GM12891 (cell line): ENCODE measurements at places on chromosomes 13 and 19.

- DNase-seq, result no peak
These were observed 20.8 kb upstream of the EPHX3 start for GRCh38 chr19:15253061-15253460.

DNA sequence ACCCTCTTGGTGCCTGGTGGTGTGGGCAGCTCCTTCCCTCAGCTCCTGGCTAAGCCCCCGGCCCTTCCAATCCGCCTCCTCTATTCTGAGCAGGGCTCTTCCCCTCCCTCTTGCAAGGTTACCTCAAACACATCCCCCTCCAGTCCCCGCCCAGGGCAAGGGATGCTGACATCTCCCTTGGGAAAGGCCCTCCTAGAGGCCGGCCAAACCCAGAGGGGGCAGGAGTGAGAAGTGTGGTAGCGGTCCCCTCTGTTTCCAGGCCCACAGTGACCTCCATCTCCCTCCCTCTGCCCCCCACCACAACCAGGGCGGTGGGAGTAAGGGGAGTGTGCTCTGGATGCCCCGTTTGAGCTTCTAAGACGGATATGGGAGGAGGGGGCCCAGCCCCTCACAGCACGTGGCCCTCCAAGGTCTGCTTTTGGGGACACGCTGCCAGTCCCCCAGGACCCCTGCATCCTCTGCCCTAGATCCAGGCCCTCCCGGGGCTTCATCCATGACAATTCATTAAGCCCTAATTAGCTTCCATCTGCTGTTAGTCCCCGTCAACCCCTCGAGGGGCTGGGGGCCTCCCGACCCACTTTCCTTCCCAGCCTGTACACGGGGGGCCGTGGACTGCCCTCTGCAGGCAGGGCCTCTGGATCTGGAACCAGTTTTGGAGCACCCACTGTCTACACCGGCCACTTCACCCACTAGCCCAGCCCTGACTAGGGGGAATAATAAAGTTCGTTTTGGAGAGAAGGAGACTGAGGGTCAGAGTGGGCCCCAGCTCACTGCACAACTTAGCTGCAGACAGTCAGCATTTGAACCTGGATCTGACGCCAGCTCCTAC, 2.3 kb downstream of the LINGO3 start:
- no peak for DNase-seq

DNA sequence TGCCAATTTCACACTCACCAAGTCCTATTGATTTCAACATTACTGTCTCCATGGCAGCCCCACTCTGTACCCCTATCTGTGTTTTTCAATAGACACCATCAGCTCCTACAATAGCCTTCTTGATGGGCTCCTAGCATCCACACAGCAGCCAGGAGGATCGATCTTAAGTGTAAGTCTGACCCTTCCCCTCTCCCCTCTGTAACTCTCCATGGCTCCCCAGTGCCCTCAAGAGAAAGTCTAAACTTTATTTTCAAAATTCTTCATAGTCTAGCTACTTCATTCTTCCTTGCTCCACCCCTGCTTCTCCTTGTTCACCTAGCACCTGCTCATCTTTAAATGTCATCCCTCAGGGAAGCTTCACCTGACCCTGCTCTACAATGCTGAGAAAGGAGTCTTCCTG, 30.0 kb upstream of the ZNRF4 start:
- DNase-seq, result no peak

GRCh38 chr13:42699912-42700311, 81.5 kb upstream of the FAM216B start:
- no peak for DNase-seq

- no peak for DNase-seq
These were observed 25.2 kb upstream of the ARGLU1 start for GRCh38 chr13:106593132-106593531.

DNA sequence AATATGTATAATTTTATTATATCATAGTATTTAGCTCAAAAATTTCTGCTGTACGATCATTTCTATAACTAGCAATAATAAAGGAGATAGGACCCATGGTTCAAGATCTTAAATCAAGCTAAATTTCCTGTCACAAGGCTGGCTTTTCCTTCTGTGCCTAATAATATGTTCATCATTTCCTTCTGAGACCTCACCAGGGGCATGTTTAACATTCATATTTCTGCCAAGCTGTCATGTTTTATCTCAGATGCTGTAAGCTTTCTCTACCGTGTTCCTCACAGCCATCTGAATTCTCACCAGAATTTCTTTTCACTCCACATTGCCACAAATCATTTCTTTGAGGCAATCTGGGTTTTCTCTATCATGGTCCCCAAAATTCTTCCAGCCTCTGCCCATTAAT, 482.3 kb upstream of the SGCG start:
- DNase-seq, result no peak

- no peak for DNase-seq
These were observed 36.3 kb downstream of the EFNB2 start for GRCh38 chr13:106499113-106499512.

- DNase-seq, result no peak
These were observed 34.7 kb downstream of the TMEM255B start for GRCh38 chr13:113793718-113794085.

GRCh38 chr13:20185366-20186056, 7.2 kb downstream of the GJB2 start:
- no peak for DNase-seq

GRCh38 chr13:20989656-20990321, 71.6 kb downstream of the LATS2 start:
- no peak for DNase-seq

- DNase-seq, result no peak
These were observed 41.4 kb downstream of the UQCRFS1 start for GRCh38 chr19:29171525-29171924.

DNA sequence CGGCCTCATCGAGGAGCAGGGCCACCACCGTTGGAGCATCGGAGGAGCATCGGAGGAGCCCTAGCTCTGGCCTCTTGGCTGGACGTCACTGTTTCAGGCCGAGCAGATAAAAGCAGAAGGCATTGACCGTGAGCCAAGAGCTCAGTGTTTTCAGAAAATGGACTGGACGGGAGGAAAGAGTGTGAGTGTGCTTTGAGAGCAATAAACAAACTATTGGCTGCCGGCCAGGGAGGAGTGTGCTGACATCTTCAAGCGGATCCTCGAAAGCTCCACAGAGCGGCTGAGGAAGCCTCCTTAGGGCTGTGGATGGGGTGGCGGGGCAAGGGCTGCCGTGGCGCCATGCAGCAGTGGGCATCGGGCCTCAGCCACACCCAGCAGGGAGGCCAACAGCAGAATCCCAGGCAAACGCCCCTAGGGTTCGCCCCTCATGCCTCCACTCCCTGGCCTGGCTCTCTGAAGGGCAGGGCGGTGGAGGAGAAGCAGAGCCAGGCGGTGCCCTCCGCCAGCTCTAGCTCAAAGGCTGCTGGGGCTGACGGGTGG, 41.8 kb downstream of the IRS2 start:
- DNase-seq, result no peak

GRCh38 chr19:1406774-1407527, 435 bp upstream of the DAZAP1 start:
- peak; percentile 98 for DNase-seq

- peak; percentile 32 for DNase-seq
These were observed 23.5 kb downstream of the FAM187B start for GRCh38 chr19:35204799-35205732.

GRCh38 chr13:50855681-50856080, 12.2 kb upstream of the DLEU7 start:
- no peak for DNase-seq

- peak; percentile 17 for DNase-seq
These were observed 25.8 kb downstream of the LACC1 start for GRCh38 chr13:43905435-43906031.

GRCh38 chr19:7492142-7492541, 3.3 kb upstream of the PEX11G start:
- DNase-seq, result no peak

- no peak for DNase-seq
These were observed 162.5 kb downstream of the LMO7 start for GRCh38 chr13:75798353-75799255.

DNA sequence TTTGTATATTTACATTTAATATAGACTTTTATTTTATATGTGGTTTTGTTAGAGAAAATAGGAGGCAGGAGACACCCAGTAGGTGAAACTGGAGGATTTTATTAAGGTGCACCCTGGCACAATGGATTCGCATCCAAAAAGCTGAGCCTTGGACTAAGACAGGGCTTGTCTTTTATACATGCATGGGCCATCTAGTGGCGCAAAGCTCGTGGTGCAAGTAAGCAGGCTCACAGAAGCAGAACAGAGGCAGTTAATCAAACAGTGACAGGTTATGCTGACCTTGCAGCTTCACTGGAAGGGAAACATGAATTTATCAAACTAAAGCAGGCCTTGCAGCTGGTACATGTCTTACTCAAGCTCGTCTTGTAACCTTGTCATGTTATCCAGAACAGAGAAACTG, 58.8 kb upstream of the ZNF681 start:
- DNase-seq, result no peak

DNA sequence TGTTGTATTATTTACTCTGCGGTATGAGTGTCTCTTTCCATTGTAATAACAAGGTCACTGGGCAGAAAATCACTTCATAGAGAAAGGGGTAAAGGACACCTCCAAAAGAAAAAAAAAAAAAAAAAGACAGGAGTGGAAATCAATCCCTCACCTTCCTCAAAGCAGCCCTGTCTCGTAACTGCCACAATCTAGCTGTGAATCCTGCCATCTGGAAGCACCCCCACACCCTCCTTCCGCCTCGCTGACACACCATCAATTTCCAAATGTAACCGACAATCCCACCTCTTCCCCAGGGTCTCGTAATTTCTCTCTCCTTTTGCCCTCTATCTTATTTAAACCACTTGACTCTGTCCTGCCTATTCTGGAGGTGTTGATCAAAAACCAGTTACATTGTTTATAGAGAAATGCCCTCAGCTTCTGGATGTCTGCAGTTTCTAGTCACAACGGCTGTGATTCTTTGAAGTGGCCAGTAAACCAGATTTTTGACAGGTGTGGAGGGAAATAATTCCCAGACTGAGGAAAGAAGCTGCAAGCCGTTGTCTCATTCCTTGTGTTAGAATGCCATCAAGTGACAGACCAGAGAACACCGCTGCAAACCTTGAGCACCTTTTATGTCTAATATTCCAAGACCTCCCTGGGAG, 9.1 kb upstream of the POP4 start:
- no peak for DNase-seq

GRCh38 chr19:55350620-55351315, 3.8 kb downstream of the COX6B2 start:
- no peak for DNase-seq

DNA sequence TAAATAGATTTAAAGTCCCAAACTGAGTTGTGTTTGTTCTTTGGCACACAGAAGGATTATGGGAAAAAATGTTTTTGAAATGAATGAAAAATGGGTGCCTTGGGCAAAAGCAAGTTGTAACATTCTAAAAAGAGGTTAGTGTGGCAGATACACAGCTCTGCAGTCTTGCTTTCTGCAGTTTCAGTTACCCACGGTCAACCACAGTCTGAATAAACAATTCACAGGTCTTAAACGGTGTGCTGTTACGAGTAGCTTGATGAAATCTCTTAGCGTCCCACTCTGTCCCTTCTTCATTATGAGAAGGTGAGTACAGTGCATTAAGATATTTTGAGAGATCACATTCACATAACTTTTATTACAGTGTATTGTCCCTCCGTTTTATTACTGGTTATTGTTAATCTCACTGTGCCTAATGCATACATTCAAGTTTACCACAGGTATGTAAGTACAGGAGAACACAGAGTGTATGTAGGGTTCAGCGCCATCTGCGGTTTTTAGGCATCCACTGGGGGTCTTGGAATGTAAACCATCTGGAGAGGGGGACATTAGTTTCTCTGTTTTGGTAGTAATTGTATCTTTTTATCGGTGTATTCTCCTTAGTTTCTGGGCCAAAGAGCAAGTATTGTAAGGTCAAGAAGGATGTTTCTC, 8.1 kb downstream of the FARP1 start:
- DNase-seq, result no peak

DNA sequence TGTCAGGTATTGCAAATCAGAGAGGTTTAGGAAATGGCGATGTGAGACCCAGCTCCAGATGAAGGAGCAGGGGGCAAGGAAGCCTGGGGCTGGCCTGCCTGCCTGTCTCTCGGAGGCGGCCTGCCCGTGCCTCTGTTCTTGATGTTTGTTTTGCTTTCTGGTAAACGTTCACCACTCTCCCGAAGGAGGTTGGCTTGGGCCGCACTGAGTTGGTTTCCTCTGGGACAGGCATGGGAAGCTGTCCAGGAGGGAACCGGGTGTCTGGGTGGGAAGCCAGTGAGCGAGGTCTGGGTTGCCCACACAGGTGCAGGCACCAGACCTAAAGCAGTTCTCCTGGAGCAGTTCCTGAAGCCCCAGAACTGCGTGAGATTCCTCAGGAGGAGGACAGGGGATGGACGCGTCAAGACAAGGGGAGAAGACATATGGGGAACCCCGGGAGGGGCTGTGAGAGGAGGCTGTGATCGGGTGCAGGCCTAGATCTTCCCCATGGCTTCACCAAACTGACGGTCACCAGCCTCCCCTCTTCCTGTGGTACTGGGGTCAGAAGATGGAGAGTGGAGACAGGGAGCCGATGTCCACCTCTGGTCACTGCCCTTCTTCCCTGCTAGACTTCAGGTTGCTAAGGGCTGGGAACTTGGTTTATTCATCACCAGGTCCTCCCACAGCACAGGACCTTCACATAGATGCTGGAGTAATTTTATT, 15.2 kb downstream of the COL4A2 start:
- no peak for DNase-seq

DNA sequence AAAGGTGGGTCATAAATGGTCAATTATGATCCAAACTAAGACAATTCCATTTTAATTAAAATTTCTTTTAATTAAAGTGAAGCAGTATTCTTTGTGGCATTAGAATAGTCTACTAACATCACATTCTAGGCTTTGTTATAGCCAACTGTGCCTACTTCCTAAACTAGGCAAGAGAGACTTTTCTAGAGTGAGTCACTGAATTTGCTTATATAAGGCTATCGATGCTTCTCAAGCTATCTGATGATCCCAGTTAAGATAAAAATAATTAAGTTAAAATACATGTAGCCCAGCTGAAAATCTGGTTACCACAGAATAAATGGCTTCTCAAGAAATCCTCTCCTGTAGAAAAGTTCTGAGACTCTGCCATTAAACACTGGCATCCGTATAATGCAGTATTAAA, 12.5 kb downstream of the ANKRD10 start:
- no peak for DNase-seq

DNA sequence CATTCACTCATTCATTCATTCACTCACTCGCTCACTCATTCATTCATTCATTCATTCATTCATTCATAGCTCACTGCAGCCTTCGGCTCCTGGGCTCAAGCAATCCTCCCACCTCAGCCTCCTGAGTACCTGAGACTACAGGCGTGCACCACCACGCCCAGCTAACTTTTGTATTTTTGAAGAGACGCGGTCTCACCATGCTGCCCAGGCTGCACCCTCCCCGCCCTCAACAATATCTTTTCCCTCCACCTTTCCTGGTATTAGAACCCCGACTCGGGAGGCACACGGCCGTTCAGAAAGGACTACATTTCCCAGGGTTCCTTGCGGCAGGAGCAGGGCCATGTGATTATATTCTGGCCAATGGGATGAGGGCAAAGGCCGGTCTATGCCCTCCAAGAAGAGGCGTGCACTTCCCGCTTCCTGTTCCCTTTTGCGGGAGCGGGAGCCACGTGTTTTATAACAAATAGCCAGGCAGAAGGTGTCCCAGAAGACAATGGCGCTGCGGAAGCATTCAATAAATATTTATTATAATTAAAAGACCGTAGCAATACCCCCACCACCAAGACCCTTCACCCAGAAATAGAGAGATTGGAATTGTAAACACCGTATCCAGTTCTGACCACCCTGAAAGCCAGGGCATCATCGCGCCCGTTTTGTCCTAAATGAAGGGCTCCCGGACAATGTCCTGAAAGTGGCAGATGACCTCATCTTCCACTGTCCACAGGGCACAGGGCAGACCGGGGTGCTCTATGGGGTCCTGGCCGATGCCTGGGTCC, 15.9 kb downstream of the TICAM1 start:
- peak; percentile 86 for DNase-seq

GRCh38 chr19:31330237-31330636, 19.0 kb downstream of the TSHZ3 start:
- no peak for DNase-seq
